ENCODE measurements at places on chromosomes 11 and 22.
A peak's percentile ranks its signal among the peaks of the same experiment; 100 is the strongest.

- DNase-seq: peak; percentile 76
Measured at GRCh38 chr11:128902515-128903066, 11.4 kb downstream of the KCNJ5 start.

DNA sequence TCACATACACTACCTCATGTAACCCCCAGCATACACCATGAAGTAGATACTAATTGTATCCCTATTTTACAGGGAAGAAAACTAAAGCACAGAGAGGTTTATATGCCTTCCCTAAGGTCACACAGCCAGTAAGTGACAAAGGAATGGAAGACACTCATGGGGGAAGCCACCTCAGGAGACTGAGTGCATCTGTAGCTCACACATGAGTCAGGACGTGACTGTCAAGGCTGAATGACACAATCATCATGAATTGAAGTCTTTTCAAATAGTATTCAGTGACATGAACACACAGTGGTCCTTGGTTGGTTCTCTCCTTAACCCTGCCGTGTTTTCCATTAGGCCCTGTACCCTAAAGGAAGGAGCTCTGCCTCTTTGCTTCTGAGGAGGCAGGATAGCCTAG lies 463.0 kb downstream of the NTM start:
- DNase-seq: no peak

DNA sequence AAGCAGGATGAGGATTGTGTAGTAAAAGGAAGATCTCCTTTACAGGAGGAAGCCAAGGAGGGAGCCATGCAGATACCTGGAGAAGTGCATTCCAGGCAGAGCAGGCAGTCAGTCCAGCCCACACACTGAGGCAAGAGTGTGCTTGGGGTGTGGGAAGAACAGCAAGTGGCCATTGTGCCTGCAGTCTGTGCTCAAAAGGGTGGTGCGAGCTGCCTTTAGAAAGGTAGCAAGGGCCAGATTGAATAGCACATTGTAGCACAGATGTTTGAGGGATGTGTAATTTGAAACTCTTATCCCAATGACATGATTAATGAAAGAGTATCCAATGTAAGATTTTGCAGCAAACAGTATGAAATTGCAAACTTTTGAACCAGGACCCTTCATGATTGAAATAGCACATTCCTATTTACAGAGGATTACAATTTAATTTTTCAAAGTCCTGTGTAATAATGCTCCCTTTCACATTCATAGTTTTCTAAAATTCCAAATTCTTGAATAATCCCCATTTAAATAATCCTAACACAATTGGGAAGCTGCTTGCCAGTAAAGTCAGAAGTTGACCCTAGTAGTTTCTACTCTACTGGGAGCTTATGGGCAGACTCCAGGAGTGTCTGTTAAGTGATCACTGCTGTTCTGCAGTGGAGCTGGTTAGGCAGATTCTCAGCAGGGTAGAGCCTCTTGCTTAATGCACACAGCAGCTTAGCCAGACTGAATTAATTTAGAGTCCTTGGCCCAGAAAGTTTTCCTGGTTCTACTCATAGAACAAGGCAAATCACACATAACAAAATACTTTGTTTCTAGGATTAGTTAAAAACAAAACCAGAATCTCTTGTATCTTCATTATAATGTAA lies 78.1 kb downstream of the CYB5R2 start:
- DNase-seq: peak; percentile 38

DNA sequence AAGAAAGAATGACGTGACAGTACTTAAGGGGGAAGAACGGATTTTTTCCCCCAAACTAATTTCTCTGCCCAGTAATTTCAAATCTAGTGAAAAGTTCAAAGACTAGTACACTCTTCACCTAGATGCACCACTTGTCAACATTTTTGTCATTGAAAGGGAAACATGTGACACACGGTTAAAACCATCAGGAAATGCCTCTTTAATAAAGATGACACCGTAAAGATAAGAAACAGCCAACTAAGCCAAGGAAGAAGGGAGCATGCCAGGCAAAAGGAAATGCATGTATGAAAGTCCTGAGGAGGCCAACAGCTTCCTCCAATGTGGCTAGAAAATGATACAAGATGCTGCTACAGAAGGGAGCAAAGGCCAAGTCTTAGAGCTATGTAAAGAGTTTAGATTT lies 49.4 kb downstream of the RSF1 start:
- no peak for DNase-seq

- DNase-seq: no peak
Measured at GRCh38 chr11:73510877-73511276, 87.0 kb downstream of the FAM168A start.

GRCh38 chr11:65183201-65183891 lies 1.6 kb downstream of the CAPN1 start:
- DNase-seq: no peak

- DNase-seq: no peak
Measured at GRCh38 chr11:5317292-5317691, 6.8 kb downstream of the OR51B2 start.

- no peak for DNase-seq
Measured at GRCh38 chr11:11125618-11126017, 227.4 kb downstream of the CSNK2A3 start.

DNA sequence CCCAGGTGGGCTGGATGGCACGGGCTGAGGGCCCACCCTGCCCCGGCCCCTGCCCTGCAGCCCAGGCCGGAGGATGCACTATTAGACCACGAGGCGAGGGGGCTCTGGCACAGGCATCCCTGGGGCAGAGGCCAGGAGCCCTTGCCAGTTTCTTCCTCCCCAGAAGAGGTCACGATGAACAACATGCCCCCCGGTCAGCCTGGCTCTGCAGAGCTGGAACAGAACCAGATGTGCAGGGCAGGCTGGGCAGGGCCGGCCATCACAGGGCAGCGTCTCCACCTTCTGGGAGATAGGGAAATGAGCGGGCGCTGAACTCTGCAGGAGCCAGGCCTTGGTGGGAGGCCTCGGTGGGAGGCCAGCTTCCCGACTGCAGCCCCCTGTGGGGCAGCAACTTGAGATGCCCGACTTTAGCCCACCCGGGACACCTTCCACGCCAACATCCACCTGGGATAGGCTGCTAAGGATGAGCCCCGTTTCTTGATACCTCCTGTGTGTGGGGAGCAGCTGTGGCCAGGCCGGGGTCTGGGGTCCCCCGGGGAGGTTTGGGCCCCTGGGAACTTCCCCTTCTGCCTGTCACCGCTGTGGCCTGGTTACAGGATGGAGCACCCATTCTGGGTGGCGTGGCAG lies 21.8 kb upstream of the GNB1L start:
- no peak for DNase-seq

DNA sequence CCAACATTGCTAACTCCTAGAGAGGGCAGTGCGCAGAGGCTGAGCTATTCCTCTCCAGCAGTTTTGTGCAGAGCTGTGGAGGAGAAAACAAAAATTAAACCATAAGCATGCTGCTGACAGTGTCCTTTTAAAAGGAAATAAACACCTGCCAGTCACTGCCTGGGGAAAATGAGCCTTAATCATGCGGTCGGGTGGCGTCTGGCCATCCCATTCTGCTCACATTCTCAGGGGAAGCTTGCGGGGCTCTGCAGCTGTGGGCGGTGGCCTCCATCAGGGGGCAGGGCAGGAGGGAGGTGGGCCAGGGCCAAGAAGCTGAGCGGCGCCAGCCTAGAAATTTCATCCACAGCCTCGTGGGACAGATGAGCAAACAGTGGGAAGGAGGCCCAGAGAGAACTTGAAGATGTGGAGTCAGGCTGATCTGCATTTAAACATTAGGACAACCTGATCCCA lies 71.0 kb upstream of the TP53I11 start:
- peak; percentile 38 for DNase-seq

DNA sequence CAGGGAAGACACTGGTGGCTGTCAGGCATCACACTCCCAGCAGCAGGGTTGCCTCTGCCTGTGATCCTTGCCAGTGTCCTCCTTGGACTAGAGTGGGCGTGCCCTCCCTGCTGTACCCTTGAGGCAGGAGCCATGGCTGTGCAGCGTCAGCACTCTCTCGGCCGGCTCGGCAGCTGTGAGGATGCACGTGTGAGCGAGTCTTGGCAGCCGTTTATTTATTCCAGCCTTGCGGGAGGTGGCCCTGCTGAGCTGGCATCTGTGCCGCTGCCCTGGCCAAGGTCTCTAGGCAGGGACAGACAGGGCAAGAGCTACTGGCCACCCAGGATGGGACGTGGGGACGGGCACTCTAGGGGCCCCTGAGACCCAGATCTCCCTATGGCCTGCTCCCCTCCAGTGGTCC lies 33.9 kb downstream of the TSPAN4 start:
- DNase-seq: no peak

DNA sequence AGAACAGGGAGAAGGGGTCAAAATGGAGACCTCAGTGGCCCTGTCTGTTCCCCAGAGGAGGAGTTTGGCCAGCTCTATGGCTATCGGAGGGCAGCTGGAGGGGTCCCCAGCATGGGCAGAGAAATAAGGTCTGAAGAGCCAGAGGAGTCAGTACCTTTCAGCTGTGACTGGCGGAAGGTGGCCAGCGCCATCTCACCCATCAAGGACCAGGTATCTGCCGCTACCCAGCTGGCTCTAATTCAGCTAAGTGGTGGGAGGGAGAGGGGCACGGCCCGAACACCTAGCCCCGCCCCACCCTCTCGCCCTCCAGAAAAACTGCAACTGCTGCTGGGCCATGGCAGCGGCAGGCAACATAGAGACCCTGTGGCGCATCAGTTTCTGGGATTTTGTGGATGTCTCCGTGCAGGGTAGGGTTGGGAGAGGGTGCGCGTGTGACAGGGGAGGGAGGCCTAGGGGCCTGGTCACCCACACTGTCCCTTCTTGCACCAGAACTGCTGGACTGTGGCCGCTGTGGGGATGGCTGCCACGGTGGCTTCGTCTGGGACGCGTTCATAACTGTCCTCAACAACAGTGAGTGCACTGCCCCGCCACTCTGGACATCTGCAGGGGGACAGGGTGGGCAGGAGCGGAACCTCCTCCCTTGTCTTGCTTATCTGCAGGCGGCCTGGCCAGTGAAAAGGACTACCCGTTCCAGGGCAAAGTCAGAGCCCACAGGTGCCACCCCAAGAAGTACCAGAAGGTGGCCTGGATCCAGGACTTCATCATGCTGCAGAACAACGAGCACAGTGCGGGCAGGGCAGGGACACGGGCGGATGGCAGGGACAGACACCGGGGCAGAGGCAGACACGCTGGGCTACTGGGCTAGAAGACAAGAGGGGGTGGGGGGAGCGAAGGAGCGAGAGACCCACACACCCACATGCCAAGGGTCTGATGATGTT lies 2.8 kb downstream of the CTSW start:
- no peak for DNase-seq

DNA sequence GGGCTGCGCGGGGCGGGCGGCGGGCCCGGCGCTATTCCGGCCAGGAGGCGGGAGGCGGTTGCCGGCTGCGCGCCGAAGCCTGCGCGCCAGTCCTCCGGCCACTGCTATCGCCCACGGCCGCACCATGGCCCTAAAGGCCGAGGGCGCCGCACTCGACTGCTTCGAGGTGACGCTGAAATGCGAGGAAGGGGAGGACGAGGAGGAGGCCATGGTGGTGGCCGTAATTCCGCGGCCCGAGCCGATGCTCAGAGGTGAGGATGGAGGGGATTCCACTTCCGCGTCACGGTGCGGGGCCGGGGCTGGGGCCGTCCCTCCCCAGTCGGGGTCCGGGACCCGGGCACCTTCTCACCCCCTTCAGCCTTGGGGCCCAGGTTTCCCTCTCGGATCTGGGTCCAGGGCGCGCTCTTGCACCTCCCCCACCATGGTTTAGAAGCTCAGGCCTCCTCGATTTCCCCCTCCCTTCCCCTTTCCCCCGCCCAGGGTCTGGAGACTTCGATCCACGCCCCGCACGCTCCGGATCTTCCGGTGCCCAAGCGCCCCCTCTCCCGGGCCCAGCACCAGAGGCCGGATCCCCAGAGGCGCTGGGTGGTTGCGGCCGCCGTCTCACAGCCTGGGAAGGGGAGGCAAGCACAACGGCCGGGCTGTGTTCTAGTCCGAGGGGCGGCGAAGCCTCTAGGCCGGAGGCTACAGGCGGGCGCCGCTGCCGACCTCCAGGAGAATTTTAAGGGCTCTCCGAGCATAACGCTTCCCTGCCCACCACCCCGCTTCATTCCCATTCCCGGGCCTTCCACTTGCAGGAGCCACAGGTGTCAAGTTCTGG lies 517 bp downstream of the SPINDOC start:
- peak; percentile 61 for DNase-seq

- DNase-seq: no peak
Measured at GRCh38 chr22:26072621-26073020, 96.6 kb upstream of the SEZ6L start.

DNA sequence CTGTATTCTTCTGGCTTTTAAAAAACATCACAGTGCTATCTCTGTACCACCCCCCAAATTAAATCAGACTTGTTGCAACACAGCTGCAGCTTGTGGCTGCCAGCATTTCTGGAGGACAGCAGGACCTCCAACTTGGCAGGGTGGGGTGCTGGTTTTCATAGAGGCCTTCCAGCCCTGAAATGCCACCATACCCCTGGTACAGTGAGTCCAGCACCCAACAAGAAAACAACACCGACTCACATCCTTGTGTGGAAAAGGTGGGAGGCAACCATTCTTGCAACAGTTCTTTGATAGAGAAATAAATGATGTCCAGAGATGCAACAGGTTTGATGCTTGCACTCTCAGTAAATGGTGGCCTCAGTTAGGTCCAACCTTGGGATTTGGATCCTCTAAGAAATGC lies 96.0 kb downstream of the ABTB2 start:
- no peak for DNase-seq

- DNase-seq: no peak
Measured at GRCh38 chr11:71101606-71102005, 150.8 kb downstream of the SHANK2 start.

DNA sequence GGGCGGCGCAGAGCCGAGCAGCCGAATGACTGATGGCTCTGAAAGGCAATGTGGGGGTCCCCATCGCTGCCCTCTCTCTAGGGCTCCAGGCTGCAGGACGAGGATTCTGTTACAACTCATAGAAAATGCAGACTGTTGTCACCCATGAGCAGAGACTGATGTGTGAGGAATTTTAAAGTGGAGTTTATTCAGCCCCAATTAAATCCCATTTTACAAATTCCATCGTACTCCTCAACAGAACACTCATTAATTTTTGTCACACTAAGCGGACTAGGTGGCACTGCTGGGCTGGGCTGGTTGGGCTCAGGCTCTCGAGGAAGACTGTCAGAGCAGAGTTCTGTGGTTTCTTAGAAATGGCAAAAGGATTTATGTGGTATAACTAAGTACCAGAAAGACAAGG lies 102.6 kb upstream of the SPON1 start:
- no peak for DNase-seq

DNA sequence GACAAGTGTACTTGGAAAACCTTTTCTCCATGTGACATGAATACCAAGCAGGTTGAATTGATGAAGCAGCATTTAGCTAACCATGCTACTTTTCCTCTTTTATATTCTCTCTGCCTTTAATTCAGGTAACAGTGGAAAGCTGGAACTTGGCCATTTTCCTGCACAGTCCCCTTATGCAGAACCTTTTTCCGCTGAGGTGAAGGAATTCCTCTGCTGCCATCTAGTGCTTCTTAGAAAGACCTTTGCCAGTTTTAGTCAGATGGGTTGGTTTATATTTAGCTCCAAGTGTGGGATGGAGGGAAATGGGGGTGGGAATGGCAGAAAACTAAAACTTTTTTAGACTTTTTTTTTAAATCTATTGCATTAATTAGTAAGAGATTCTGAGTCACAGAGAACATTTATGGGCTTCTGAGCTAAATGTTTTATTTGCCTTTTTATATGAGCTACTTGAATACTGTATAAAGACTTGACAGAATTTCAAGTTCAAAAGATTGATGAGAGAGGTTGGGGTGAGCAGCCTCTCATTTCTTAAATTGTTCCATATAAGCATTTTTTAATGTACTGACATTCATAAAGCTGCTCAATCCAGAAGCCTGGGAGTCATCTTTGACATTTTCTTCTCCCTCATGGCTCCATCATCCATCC lies 153.9 kb upstream of the ZC3H12C start:
- peak; percentile 80 for DNase-seq

Measured in fibroblast of skin of abdomen (primary cell).